ENCODE measurements at places on chromosomes 3 and 15. TPM values are rescaled to one million over a fixed set of nuclear protein-coding genes. Genes with fewer than 3 reads are reported as not detected.

- no peak overlapping the region for H3K4me3 ChIP-seq
- no peak overlapping the region for H3K27ac ChIP-seq
- no peak for DNase-seq
- H3K27me3 ChIP-seq: no peaks in the 10 kb centered on the region
- H3K36me3 ChIP-seq: no peaks in the 10 kb centered on the region
Observed at GRCh38 chr15:69099941-69100340, 60.5 kb upstream of the GLCE start.

Gene ELL3
- 9.0 TPM for total RNA-seq

Gene CFAP100
- not detected for total RNA-seq

Gene ACKR4
- 1.6 TPM for total RNA-seq

Gene ANKRD34C
- not detected for total RNA-seq

GRCh38 chr3:61177450-61177849 is 73.8 kb downstream of the FHIT start:
- H3K27me3 ChIP-seq: no peaks in the 10 kb centered on the region
- no peak overlapping the region for H3K27ac ChIP-seq
- H3K4me1 ChIP-seq: no peaks in the 10 kb centered on the region
- no peaks in the 10 kb centered on the region for H3K36me3 ChIP-seq

DNA sequence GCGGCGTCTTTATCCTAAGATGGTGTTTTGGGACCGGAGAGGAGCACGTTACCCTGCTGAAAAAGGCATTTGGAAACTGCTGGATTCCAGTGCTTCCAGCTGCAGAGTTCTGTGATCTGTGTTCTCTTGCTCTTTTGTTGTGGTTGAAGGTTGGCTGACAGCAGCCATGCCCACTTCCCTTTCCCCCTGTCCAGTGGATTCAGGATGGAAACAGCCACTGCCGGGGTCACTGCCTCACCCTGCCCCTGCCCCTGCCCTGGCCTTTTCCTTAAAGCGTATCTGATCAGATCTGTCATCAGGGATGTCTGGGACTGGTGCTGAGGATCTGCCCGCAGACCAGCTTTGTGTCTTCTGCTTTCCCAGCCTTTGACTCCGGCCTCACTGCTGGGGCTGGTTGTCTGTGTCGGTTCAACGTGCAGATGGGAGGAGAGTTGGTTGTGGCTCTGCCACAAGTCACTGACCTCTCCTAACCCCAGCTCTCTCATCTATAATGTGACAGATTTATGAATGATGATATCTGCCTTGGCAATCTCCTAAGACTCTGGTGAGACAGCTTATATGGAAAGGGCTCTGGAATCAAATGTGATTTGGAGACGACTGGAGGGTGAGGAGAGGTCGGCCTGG is 219.4 kb upstream of the BHLHE40 start:
- H3K4me3 ChIP-seq: no peak overlapping the region
- peak overlapping the region; percentile 3 for H3K27ac ChIP-seq
- H3K36me3 ChIP-seq: no peaks in the 10 kb centered on the region
- H3K27me3 ChIP-seq: no peaks in the 10 kb centered on the region
- no peak for DNase-seq

DNA sequence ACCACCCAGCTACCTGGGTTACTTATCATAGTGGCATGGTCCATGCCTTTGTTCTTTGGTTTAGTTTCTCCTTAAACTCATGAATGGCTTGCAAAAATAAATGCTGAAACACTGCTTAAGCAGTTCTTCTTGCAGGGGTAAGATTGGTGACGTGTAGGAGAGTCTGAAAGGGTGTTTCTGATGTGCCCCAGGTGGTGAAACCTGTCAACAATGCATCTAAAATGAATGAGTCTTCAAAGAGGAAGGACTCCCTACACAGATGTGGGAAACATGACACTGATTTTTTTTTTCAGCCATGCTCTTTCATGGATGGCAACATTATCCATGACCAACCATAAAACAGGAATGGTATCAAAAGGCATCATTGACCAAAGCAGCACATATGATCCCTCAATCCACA is 72.0 kb downstream of the KCNH8 start:
- no peaks in the 10 kb centered on the region for H3K36me3 ChIP-seq
- no peaks in the 10 kb centered on the region for H3K4me1 ChIP-seq

DNA sequence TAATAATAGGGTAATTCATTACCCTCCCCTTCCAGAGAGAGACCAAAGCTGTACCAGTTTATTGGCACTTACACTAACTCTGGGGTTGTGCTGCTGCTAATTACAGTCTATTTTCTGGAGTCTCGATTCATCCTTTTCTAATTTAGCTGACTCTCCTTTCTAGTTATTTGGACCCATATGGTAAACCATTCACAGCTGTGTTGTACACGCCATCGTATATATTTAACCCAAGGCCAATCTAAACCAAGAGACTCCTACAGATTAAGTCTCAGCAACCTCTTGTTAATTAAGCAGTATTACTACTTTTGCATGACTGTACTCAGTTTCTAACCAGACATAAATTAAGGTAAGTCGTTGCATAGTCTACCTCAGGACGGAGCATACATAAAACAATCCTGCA is 22.5 kb downstream of the ANXA2 start:
- H3K27ac ChIP-seq: peak overlapping the region; percentile 93
- no peak for DNase-seq
- H3K27me3 ChIP-seq: no peaks in the 10 kb centered on the region

Gene SCAMP5
- 7.5 TPM for total RNA-seq

GRCh38 chr3:10437995-10438901 is 67.1 kb downstream of the ATP2B2 start:
- no peak overlapping the region for H3K4me3 ChIP-seq
- no peaks in the 10 kb centered on the region for H3K27me3 ChIP-seq
- no peak for DNase-seq
- H3K27ac ChIP-seq: no peak overlapping the region
- H3K4me1 ChIP-seq: no peaks in the 10 kb centered on the region

Gene GPR87
- not detected for total RNA-seq

Gene CLEC3B
- 55.7 TPM for total RNA-seq

DNA sequence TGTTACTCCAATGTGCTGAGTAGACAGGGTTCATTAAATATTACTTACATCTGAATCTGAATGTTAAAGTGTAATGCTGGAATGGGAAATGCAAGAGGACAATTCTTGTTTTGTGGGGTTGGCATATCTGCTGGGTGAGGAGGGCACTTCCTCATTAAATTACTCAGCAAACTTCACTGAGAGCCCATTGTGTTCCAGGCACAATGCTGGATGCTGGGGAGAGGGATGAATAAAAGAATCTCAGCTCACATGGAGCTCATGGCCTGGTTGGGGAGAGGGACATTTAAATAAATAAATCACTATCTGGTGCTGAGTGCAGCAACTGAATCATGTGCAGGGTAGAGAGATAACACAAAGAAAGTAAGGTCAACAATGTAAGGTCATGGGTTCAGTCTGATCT is 199.2 kb upstream of the CFAP20DC start:
- H3K4me3 ChIP-seq: no peak overlapping the region
- no peak overlapping the region for H3K27ac ChIP-seq
- H3K27me3 ChIP-seq: no peaks in the 10 kb centered on the region
- DNase-seq: no peak
- H3K36me3 ChIP-seq: no peaks in the 10 kb centered on the region

GRCh38 chr3:72340476-72341379 is 507.5 kb downstream of the SHQ1 start:
- no peak for DNase-seq
- H3K27ac ChIP-seq: no peak overlapping the region
- H3K4me3 ChIP-seq: no peak overlapping the region
- H3K36me3 ChIP-seq: no peaks in the 10 kb centered on the region

GRCh38 chr15:64630396-64631107 is 144.8 kb downstream of the RBPMS2 start:
- no peak overlapping the region for H3K4me3 ChIP-seq
- H3K4me1 ChIP-seq: peaks cover 12% of the 10 kb centered on the region
- no peak for DNase-seq
- no peak overlapping the region for H3K27ac ChIP-seq
- no peaks in the 10 kb centered on the region for H3K36me3 ChIP-seq

- H3K4me1 ChIP-seq: no peaks in the 10 kb centered on the region
- no peaks in the 10 kb centered on the region for H3K36me3 ChIP-seq
- no peak for DNase-seq
- H3K4me3 ChIP-seq: no peak overlapping the region
- H3K27ac ChIP-seq: no peak overlapping the region
Observed at GRCh38 chr3:28328188-28329151, 20.1 kb upstream of the ZCWPW2 start.
